Small intestine (tissue), 16 donors: ENCODE measurements at places on chromosomes 4 and X.
A peak's percentile ranks its signal among the peaks of the same experiment; 100 is the strongest.

DNA sequence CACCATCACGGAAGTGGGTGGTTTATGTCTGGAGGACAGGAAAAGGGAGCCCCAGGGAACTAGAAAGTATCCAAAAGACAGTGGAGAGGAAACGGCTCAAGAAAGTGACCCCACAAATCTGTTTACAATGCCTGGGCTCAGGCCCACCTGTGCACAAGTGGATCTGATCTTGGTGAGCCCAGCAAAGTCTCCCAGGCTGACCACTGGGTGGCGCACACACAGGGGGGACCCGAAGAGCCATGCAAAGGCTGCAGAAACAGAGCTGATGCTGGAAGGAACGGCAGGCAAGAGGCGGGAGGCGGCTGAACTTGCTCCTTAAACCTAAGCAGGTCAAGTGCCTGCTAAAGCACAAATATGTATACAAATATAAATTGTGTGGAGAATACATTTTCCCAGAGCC, 9.6 kb downstream of the HAUS7 start:
- peak; percentile 37 for DNase-seq

GRCh38 chrX:123167621-123168020, 16.5 kb upstream of the GRIA3 start:
- DNase-seq: no peak

- peak; percentile 23 for DNase-seq
These were observed 182.2 kb upstream of the ATOH1 start for GRCh38 chr4:93646233-93646930.

DNA sequence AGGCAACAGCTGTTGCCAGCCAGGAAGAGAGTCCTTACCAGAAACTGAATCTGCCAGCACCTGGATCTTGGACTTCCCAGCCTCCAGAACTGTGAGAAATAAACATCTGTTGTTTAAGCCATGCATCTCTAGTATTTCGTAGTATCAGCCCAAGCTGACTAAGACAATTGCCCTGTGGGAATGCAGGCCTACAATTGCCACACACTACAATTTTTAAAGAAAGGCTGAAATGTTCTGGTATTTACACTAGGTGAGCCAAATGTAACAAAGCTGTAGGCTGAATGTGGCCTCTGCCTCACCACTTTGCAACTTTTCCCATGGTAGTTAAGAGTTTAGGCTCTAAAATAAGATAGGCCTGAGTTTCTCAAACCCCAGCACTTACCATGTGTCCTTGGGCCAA, 59.1 kb downstream of the SPATA18 start:
- no peak for DNase-seq

DNA sequence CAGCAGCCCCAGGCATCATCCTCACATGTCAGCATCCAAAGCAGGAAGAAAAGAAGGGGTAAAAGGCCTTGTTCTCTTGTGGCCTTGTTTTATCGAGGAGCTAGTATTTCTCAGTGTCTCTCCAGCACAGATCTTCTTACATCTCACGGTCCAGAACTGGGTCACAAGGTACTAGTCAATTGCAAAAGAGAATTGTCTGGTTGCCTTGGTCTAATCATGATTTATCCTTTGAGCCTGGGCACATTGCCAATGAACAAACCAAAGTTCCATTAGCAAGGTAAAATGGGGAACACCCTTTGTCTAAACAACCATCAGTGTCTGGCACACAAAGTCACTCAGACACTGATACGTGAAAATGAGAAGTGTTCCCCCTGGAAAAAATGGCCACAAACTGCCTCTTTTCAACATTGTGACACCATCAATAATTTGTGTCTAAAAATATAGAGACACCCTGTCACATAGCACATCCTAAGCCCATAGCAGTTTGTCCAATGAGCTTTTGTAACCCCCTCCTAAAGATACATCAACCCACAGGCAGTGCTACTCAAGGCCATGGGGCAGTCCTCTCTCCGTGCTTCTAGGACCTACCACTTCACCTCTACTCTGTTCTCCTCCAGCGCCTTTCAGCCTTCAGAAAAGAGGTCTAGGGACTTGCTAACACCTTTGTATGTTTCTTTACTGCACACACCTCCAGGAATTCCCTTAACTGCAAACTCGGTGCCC, 534.4 kb downstream of the MID1IP1 start:
- peak; percentile 68 for DNase-seq

GRCh38 chr4:5892323-5893003, 423 bp downstream of the CRMP1 start:
- no peak for DNase-seq

DNA sequence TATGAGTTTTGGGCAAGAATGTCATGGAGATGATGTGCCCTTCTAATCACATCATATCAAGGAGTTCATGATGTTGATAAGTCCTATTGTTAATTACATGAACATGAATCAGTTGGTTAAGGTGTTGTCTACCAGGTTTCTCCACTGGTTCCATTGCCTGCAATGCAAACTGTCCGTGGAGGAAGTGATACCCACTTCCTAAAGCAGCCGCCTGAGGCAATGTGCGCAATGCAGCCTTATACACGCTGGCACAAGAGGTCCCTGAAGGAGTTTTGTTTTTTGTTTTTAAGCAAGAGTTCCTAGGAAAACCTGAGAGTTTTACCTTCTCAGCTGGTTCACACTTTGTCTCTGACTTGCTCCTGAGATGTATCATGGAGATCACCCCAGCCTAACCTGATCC, 5.9 kb upstream of the GPKOW start:
- DNase-seq: no peak

DNA sequence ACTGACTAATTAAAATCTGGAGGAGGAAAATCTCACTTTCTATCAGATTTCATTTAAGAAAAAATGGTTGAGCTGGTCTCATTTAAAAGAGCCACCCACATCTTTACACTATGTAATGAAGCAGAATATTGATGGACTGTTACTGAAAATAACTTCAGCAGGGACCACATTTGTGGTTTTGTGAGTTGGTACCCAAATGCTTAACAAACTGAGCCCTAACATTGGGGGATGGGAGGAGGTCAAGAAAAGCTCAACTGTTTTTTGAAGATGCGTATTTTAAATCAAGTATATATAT, 30.1 kb downstream of the HOPX start:
- DNase-seq: no peak

DNA sequence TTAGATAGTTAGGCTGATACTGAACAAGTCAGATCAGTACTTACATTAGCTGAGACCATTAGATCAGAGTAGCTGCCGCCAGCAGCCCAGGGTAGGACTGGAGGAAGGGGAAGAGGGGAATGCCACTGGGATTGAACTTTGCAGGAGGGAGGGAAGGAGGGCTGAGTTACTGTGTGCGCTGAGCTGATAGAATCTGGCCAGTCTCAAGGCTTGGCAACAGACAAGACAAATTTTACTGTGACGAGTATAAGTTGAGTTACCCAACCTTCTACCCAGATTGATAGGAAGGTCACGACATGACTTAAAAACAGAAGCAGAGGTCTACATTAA, 372.1 kb downstream of the OPHN1 start:
- DNase-seq: no peak

- DNase-seq: no peak
These were observed 55.6 kb upstream of the TADA2B start for GRCh38 chr4:6987588-6987961.
